ENCODE measurements at places on chromosomes 5 and 9.
A peak's percentile ranks its signal among the peaks of the same experiment; 100 is the strongest.

DNA sequence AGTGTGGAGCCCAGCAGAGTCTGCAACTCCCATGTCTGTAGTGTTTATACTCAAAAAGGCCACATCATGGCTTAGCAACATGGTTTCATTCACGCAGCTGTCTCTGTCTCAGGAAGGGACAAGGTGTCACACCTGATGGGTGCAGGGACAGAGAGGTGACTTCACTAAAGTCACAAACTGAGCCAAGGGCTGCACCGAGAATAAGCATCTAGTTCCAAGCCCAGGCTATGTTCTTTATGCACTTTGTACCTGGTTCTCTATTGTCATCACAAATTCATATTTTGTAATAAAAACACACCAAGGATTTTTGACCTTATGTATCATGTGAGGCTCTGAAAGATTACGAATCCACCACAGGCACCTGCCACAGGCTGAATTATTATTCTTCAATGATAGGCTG, 64.9 kb upstream of the STK32A start:
- DNase-seq = no peak

GRCh38 chr9:119639287-119639955, 270.2 kb upstream of the BRINP1 start:
- no peak for DNase-seq

DNA sequence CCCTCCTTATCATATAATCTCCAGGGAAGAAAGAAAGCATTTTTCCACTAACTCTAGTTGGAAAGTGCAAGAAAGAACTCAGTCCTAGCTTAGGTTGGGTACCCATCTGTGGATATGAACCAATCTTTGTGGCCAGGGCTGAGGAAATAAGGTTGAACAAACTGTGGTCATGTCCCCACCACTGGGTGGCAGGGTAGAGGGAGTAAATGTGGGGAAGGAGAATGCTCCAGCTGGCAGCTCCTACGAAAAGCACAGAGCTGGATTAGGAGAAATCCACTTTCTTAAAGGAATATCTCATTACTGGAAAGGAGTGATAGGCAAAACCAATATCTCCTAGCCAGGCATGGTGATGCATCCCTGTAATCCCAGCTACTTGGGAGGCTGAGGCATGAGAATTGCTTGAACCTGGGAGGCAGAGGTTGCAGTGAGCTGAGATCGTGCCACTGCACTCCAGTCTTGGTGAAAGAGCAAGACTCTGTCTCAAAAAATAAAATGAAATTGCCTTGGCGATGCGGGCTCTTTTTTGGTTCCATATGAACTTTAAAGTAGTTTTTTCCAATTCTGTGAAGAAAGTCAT, 175.1 kb downstream of the CCDC192 start:
- peak; percentile 20 for DNase-seq

GRCh38 chr5:159971931-159972461, 36.9 kb upstream of the TTC1 start:
- no peak for DNase-seq

DNA sequence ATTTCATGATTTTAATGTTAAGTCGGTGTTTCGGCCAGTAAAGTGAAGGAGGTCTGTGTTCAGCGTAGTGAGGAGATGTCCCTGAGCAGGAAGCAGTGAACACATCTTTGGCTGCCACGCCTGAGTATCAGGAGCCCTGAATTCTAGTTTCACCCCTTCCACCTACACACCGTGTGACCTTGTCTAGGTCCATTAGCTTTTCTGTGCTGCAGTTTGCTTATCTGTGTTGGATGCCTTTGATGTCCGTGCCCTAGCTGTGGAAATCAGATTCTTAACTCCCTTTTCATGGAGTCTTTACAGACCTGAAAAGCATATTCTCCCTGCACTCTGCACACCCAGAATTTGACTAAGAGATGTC, 601 bp downstream of the FBXO38 start:
- peak; percentile 16 for DNase-seq

GRCh38 chr9:134890155-134890495, 9.5 kb downstream of the FCN2 start:
- DNase-seq = no peak

- DNase-seq = no peak
Observed at GRCh38 chr9:14831661-14832060, 78.6 kb downstream of the FREM1 start.

DNA sequence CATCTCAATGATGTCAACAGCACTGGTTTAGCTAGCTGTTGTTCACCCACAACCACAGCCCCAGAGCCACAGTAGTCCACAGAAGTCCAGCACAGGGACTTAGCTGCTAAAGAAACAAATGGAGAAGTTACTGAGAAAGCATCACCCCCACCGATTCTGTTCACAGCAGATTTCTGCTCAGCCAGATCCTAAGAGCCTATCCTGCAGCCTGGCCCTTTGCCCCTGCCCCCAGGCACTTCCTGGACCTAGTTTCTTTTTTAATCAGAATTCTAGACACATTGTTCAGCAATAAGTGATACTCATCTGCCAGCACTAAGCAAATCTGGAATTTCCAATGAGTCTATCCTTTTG, 7.4 kb downstream of the B4GALT1 start:
- DNase-seq = no peak

GRCh38 chr9:14403081-14403480, 89.1 kb upstream of the NFIB start:
- DNase-seq = no peak

DNA sequence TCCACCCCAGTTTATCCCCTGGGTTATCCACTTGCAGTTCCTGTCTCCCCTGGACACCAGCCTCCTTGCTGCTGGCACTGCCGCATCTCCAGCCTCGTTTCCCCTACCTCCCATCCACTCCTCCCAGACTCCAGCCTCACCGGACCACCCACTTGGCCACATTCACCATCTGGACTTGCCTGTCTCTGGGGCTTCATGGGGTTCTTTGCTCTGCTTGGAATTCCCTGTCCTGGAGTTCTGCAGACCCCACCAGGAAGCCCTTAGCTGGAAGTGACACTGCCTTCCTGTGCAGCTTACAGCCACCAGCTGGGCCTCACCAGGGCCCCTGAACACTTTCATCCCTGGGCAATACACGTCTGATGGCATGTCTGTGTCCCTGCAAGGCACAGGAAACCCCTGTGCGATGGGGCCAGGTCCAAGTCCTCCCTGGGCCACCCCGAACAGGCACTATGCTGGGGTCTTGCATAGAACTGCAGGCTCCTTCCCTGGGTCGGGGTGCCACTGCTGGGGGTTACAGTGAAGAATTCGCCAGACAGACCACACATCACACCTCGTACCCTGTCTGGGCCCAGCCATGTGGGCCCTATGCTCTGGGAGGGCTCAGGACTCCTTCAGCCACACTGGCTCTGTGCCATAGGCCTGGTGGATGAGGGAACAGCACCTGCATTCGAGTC, 3.0 kb downstream of the FLT4 start:
- DNase-seq = no peak

GRCh38 chr5:171311322-171312077, 2.5 kb downstream of the TLX3 start:
- no peak for DNase-seq

DNA sequence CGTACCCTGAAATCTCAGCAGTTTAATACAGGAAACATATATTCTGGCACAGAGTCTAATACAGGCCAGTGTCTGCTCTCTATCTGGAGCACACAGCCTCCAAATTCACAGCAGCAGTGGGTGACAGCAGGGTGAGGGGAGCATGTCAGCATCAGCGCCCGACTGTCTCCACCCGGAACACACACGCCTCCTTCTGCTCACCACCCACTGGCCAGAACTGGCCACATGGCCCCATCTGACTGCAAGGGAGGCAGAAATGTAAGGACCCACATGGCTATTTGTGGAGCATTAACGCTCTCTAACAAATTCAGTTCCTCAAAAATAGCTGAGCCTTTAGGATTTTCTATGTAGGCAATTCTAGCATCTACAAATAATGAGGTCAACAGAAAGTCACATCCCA, 24.6 kb downstream of the UBE2QL1 start:
- no peak for DNase-seq

GRCh38 chr9:117757561-117758190, 53.5 kb downstream of the TLR4 start:
- DNase-seq = no peak

- DNase-seq = no peak
Observed at GRCh38 chr9:89799221-89799620, 194.4 kb downstream of the GADD45G start.

DNA sequence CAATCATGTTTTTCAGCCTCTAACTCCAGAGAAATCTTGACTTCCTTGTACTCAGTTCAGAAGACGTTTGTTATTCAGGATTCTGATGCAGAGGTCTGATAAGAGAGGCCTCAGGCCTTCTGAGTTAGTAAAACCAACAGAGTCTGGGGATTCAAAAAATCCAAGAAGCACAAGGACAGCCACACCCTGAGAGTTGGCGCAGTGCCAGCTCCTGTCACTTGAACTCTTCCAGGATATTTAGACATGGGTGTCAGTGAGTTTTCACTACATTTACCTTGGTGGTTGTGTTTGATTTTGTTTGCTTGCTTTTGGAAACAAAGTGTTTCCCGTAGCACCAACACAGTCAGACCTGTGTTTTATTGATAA, 41.6 kb upstream of the PDE8B start:
- no peak for DNase-seq

GRCh38 chr9:136570916-136571315, 25.1 kb upstream of the NOTCH1 start:
- no peak for DNase-seq

GRCh38 chr5:40660751-40661150, 19.0 kb upstream of the PTGER4 start:
- no peak for DNase-seq

DNA sequence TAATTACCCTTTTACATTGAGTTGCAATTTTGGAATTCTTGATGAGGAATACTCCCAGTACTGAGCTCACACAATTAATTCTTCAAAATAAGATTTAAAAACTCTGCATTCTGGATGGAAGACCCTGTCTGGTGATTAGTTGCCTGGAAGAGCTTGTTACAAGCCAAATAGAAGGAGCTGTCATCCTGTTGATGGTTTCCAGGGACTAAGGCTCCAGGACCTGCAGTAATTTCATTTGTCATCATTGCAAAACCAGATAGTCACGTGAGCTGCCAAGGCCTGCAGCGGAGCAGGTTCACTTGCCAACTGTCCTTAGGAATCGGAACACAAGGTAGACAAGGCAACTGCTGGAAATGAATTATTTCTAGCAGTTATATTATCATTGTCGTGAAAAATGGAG, 597.7 kb downstream of the CCDC171 start:
- DNase-seq = no peak

GRCh38 chr5:172795318-172795977, 24.5 kb upstream of the DUSP1 start:
- no peak for DNase-seq

GRCh38 chr5:167943343-167943742, 348.1 kb upstream of the WWC1 start:
- DNase-seq = no peak

DNA sequence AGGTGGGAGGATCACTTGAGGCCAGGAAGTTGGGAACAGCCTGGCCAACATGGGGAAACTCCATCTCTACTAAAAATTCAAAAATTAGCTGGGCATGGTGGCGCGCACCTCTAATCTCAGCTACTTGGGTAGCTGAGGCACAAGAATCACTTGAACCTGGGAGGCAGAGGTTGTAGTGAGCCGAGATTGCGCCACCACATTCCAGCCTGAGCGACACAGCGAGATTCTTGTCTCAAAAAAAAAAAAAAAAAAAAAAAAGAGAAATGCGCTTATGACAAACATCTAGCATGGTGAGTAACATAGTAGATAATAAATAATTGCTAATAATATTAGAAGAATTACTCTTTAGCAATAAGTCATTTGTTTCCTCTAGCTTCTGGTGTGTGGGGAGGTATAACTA, 25.9 kb downstream of the RUSC2 start:
- DNase-seq = no peak

DNA sequence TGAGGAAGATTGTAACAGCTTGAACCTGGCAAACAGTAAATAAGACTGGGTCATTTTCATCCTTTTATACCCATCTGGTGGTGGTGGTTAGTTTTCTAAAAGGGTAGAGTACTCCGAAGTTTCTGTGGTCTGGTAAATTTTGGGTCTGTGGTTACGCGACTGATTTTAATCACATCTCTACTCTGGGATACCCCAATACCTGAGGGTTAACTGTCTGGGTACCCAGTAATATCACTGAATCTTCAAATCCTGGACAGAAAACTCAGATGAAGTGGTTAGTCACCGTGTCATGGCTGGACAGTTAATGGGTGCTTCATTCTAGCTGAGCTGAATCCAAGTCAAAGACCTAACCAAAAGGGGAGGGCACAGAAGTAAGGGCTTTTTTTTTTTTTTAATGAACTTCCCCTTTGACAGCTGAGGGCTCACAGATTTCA, 474.2 kb downstream of the GADD45G start:
- no peak for DNase-seq

GRCh38 chr9:121651008-121651294, 483 bp upstream of the DAB2IP start:
- DNase-seq = no peak

- DNase-seq = no peak
Observed at GRCh38 chr5:87061046-87061445, 206.6 kb upstream of the RASA1 start.

- DNase-seq = peak; percentile 48
Observed at GRCh38 chr5:131496400-131496713, 138.7 kb downstream of the RAPGEF6 start.

DNA sequence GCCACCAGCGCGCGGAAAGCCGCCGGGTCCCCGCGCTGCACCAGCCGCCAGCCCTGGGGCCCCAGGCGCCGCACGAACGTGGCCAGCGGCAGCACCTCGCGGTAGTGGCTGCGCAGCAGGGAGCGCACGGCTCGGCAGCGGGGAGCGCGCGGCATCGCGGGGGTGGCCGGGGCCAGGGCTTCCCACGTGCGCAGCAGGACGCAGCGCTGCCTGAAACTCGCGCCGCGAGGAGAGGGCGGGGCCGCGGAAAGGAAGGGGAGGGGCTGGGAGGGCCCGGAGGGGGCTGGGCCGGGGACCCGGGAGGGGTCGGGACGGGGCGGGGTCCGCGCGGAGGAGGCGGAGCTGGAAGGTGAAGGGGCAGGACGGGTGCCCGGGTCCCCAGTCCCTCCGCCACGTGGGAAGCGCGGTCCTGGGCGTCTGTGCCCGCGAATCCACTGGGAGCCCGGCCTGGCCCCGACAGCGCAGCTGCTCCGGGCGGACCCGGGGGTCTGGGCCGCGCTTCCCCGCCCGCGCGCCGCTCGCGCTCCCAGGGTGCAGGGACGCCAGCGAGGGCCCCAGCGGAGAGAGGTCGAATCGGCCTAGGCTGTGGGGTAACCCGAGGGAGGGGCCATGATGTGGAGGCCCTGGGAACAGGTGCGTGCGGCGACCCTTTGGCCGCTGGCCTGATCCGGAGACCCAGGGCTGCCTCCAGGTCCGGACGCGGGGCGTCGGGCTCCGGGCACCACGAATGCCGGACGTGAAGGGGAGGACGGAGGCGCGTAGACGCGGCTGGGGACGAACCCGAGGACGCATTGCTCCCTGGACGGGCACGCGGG, at the start of gene TERT:
TERT (minus strand) TSS at position 234 of the 815 bp plus-strand sequence; CDS start at position 155, 79 bp downstream.
- peak; percentile 70 for DNase-seq
